ENCODE measurements at places on chromosomes 16 and 17.

DNA sequence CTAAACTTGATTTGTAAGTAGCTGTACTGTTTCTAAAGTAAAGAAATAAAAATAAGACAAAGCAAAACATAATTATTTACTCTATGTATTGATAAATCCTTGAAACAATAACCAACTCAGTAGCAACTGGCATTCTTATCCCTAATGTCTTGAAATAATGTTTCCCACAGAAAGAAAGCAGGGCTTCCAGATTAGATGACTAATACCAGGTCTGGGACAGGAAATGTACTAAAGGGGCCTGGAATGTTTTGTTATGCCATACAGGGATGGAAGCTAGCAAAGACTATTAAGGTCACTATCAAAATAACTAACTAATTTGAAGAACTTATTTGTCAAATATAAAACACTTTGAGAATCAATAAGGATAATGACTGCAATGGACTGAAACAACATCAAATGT, 82.1 kb downstream of the CFDP1 start:
- no peak for DNase-seq

DNA sequence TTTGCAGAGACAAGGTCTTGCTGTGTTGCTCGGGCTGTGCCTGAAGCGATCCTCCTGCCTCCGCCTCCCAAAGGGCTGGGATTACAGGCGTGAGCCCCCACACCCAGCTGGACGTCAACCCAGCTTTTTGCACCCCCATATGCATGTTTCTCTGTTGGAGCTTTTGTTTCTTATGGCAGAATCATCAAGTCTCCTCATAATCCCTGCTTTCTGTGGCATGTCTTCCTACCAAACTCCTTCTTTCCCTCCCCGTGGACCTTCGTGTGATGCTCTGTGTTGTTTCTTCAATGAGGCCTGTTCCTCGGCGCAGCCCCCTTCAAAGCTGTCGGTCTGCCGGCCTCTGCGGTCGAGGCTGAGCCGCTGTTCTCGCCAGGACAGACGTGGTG, 71.6 kb downstream of the METRNL start:
- DNase-seq = no peak

GRCh38 chr16:2531371-2531695, at the start of gene CEMP1:
Gene CEMP1 (minus strand): TSS chr16:2531408. CDS start chr16:2531073, 335 bp downstream.
- DNase-seq = no peak

GRCh38 chr16:11639925-11640899, 28.0 kb upstream of the SNN start:
- peak; percentile 90 for DNase-seq

DNA sequence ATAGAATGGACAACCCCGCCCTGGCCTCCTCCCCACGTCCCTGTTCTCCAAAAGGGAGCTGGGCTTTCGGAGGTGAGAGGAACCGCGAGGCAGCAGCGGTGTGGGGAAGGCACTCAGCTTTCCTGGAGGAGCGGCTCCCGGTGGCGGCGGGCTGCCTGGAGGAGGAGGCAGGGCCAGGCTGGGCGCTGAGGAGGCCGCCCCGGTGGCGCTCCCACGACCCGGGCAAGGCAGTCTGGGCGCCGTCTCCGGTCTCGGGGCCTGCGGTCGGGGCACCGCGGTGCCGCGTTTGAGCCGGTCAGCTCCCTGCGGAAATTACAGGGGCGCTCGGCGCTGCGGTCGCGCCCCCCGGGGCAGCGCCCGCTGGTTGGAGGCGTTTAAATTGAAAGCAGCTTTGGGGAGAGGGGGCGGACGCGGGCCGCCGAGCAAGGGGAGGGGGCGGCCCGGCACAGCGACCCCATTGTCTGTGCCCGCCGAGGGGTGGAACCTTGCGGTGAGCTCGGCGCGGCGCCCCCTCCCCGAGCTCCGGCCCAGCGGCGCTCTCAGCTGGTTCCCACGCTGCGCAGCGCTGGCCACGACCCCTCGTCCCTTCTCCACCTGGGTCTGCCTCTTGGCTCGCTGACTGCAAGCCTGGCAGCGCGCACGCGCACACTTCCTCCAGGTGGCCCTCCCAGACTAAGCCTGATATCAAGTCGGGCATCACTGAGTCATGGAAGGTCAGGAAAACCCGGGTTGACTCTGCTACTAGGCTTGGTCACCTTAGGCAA, 58.7 kb upstream of the DLX4 start:
- no peak for DNase-seq

GRCh38 chr17:79407385-79407784, 203.5 kb downstream of the RBFOX3 start:
- DNase-seq = no peak

- DNase-seq = peak; percentile 62
Observed at GRCh38 chr17:60173304-60173819, 23.6 kb downstream of the CA4 start.

- DNase-seq = no peak
Observed at GRCh38 chr16:86901483-86901882, 323.1 kb downstream of the FOXL1 start.

DNA sequence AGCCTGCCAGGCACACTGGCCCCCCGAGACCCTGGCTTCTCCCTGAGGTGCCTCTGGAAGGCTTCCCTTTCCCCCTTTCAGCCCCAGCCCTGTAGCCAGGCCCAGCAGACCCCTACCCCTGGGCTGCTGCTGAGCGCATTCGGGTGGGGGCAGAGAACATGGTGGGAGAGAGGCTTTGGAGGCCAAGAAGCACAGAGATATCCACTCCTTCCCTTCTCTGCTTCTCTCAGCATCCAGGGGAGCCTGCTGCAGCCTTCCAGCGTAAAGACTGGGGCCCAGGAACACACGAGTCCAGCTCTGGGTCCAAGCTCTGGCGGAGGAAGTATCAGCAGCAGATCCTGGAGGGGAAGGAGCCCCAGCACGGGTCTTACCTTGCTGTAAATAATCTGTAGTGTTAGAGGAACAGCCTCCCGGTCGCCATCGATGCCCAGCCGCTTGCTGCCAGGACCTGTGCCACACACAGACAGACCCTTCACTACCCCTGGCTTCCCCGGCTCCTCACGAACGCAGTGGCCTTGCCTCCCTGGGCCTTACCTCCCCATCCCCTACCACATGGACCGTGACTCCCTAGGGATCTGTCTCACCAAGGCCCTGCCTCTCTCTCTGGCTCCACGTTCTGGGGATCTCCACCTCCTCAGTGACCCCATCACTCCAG, 17.0 kb upstream of the PIK3R6 start:
- no peak for DNase-seq

GRCh38 chr17:27601069-27601974, 29.7 kb upstream of the LGALS9 start:
- peak; percentile 96 for DNase-seq

- DNase-seq = no peak
Observed at GRCh38 chr17:76597156-76598003, 11.7 kb upstream of the ST6GALNAC2 start.

DNA sequence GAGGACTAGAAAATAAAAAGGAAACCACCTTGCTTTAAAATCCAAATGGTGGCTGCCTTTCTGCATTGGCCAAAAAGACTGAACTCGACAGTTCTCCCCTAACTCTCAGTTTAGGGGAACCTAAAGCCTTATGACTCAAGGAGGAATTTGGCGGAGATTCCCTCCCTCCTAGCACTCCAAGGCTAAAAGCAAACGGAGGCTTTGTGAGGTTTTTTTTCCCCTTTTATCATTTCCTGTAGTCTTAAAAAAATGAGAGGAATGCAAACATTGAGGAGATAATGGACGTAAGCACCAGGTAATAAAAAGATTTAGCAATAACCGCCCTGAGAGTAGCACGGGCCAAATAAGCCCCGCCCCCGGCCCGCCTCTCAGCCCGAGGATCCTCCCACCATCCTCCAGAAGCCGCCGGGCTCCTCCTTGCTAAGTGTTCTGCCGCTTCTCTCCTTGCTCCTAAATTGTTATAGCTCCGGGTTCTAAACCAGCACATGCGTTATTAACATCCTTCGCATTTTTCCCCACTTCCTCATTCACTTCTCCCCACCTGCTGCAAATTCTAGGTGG, 5.8 kb upstream of the KIFC3 start:
- peak; percentile 75 for DNase-seq

GRCh38 chr16:29114574-29114973, 129.7 kb downstream of the LAT start:
- DNase-seq = no peak

- no peak for DNase-seq
Observed at GRCh38 chr17:49093131-49093530, 39.4 kb upstream of the B4GALNT2 start.

- DNase-seq = no peak
Observed at GRCh38 chr17:76281573-76282371, 16.6 kb downstream of the UBALD2 start.

DNA sequence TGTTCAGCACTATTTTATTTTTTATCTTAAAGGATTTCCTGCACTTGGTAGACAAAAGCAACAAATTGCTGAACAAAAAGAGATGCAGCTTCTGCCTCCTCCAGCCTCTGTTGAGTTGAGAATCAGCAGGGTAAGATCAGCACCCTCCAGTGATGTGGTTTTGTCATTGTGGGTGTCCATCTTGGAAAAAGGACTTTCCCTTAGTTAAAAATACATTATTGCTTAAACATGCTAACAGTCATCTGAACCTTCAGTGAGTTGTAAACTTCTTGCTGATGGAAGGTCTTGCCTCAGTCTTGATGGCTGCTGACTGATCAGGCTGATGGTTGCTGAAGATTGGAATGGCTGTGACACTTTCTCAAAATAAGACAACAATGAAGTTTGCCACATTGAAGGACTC, 101.2 kb downstream of the PHKB start:
- DNase-seq = no peak

- no peak for DNase-seq
Observed at GRCh38 chr17:57050306-57050705, 34.7 kb upstream of the AKAP1 start.

GRCh38 chr17:74757931-74758847, 9.8 kb downstream of the NHERF1 start:
- DNase-seq = no peak

- DNase-seq = no peak
Observed at GRCh38 chr16:75279305-75279704, 27.9 kb upstream of the BCAR1 start.

GRCh38 chr17:13024526-13025257, 6.9 kb upstream of the ELAC2 start:
- peak; percentile 90 for DNase-seq

DNA sequence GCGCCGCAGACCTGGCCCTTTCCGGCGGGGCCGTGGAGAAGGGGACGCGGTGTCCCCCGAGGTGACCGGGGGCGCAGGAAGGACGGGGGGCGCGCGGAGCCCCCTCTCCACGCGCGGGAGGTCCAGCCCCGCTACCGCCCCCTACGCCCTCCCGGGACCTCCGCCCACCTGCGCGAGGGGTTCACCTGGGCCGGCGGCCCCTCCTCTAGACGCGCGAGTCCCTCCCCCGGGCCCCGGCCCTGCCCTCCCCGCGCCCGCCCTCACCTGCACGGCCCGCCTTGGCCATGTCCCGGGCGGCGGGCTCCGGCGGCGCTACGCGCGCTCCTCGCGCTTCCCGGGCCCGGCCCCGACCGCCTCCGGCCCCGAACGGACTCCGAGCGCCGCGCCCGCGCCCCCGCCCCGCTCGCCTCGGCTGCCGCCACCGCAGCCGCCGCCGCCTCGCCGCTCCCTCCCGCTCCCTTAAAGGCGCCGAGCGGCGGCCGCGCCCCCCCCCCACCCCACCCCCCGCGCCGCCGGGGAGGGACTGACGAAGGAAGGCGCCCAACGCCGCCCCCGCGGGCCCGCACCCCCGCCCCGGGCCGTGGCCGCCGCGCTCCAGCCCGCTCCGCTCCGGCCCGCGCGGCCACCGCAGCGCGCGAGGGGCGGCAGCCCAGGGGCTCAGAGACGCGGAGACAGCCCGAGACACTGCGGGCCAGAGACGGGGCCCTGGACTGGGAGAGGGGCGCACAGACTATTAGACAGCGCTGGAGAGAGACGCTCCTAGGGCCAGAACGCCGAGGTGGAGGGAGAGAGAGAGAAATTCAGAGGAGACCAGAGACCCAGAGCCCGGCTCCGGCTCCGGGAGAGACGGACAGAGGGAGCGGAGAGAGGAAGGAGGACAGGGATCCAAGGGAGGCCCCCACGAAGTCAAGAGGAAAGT, at the start of gene PITPNM3:
TSS of gene PITPNM3 (minus strand) at position 435 of the 919 bp plus-strand sequence. CDS start at position 286, 149 bp downstream.
- DNase-seq = peak; percentile 59

- DNase-seq = no peak
Observed at GRCh38 chr17:79355165-79355564, 255.7 kb downstream of the RBFOX3 start.

GRCh38 chr17:71681427-71682173, 439.2 kb upstream of the SOX9 start:
- DNase-seq = no peak

GRCh38 chr17:40416671-40417070, 1.0 kb downstream of the TOP2A start:
- DNase-seq = no peak

DNA sequence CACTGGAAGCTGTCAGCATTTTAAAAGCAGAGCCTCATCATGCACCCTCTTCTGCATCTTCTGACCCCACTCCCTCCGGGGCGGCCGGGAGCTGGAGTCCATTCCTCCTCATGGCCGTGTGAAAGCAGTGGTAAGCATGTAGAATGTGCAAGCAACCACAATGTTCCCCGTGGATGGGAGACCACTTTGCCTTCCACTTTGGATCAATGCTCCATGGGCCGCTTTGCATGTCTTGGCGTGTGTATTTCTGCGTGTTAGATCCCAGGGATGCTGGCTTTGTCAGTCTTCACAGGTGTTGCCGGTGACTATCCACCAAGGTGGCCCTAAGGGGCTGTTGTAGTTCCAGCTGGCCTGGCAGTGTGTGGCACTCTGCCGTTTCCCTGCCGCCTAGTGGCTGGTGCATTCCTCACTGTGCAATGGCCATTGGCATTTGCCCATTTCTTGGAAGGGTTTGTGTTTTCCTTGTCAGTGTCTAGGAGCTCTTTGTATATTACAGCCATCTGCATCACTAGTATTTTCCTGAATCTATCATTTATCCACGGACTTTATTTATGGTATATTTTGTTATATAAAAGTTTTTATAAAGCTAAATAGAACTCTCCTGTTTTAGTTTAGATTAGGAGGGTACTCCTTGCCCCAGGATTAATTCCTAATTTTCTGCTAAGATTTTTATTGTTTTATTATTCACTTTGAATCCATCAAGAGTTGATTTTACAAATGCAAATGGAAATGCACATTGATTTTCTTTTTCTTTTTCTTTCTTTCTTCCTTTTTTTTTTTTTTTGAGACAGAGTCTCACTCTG, 5.8 kb upstream of the ALDH3A1 start:
- DNase-seq = no peak

- DNase-seq = no peak
Observed at GRCh38 chr17:45743626-45744326, 40.3 kb upstream of the CRHR1 start.

GRCh38 chr16:82119405-82119804, 50.6 kb downstream of the MPHOSPH6 start:
- DNase-seq = no peak

DNA sequence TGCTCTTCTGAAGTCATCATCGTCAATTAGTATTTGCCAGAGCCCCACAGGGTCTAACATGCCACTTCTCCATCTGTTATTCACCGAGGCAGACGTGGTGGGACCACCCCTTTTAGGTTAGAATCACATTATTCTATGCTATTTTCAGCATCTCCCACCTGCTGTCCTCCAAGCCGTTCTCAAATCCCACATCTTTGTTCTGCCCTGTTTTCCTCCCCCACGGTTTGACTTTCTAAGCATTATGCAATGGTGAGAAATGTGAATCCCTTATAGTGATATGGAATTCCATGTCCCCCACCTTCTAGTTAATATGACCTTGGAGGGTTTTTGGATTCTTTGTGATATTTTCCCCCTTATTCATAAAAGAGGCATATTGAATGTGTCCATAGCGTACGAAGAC, 634.1 kb upstream of the RBFOX1 start:
- peak; percentile 63 for DNase-seq

GRCh38 chr17:9360677-9361081, 214.9 kb downstream of the STX8 start:
- peak; percentile 52 for DNase-seq

GRCh38 chr16:87420026-87421002, 28.2 kb downstream of the MAP1LC3B start:
- DNase-seq = no peak
